ENCODE measurements at places on chromosomes 5 and 9. TPM values are rescaled to one million over a fixed set of nuclear protein-coding genes. Genes with fewer than 3 reads are reported as not detected.

GRCh38 chr9:134406366-134407120 is 80.3 kb downstream of the RXRA start:
- DNase-seq: no peak

DNA sequence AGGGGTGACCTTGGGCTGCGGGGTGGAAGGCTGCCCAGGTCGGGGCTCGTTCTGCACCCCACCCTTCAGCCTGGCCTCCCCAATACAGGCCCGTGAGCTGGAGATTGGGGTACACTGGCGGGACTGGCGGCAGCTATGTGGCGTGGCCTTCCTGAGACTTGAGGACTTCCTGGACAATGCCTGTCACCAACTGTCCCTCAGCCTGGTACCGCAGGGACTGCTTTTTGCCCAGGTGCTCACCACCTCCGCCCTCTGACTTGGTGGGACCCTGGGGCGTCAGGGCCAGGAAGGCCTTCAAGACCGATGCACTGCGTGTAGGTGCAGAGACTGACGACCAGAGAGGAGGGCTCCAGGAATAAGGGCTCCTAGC is 10.5 kb downstream of the ZDHHC12 start:
- no peak for DNase-seq

The AQP3 gene
- total RNA-seq: 256 TPM

DNA sequence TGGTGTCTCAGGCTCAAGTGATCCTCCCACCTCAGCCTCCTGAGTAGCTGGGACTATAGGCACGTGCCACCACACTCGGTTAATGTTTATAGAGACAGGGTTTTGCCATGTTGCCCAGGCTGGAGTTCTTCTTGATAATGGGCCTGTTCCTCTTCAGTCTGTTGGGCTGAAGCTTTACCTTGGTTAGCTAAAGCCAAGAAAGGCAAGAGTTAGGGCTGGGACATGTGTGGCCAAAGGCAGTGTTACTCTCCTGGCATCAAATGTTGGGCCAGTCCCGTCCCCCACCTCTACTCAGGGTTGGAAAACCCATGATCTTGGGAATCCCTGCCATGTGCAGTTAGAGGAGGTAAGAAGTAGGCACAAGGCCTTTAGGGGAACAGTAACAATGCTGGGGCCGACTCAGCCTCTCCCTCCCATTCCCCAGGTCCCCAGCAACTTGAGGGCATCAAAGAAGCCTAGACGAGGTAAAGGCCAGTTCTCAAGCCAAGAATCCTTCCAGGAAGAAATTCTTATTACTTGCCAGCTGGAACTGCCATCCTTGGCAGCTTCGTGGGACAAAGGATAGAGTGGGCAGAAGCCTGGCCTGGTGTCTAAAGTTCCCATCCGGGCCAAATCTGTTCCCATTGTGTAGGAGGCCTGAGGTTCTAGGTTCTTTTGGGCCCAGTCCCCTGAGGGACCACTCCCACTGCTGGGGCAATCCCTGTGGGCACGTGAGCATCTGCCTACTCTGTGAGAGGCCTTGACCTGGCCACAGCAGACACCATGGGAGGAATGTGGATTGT is 4.5 kb downstream of the EGR1 start:
- DNase-seq: no peak

- no peak for DNase-seq
These were observed 848.8 kb upstream of the DMAC1 start for GRCh38 chr9:8648271-8648845.

DNA sequence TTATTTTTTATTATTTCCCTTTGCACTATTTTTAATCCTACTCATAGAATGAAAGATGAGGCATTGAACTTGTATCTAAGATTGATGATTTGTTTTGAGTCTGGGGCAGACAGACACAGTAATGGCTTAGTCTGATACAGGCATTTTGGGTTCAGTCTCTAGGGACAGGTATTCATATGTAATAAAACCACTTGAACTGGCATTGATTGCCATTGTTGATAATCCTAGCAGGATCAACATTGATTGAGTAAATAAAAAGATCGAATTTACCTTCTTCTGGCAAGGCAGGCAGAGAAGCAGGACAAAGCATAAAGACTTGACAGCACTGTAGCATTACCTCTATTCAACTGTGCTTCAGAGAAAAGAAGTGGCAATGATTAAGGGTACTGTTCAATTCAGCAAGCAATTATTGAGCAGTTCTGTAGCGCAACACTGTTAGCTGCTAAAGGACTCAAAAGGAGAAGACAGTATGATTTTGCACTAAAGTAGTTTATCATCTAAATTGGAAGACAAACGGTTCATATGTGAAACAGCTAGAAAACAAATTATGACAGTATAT is 144.4 kb downstream of the COMMD10 start:
- no peak for DNase-seq

DNA sequence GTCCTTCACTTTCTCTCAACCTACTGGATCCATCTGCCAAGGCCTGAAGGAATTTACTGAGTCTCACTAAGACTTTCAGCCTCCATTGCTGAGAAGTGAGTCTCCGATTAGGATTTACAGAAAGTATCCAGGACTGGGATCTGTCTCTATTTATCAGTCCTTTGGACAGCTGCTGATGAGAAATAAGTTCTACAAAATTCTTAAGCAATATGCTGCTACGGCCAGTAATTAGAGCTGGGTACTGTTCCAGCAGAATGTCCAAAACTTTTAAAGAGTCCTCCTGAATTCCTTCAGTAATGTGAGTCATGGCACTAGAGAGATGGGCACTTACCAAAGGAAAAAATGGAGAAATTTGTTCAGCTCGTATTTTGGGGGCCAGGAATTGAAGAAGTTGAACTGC is 5.9 kb downstream of the TEX10 start:
- DNase-seq: no peak

- no peak for DNase-seq
These were observed 47.3 kb upstream of the SLC28A3 start for GRCh38 chr9:84387821-84388220.

DNA sequence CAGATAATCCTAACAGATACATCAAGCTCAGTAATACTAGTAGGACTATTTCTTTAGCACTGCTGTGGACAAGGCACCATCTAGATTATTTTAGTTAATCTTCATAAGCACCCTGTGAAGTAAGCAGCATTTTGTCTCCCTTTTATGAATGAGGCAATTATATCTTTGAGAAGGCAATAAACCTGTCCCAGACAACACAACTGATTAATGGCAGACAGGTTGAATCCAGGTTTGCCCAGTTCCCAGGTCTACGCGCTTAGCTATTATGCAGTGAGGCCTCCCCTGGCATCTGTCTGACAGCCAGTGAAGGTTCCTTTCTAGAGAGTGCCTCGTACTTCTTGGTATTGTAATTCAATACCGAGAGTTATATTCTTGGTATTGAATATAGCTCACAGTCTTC is 9.7 kb upstream of the LVRN start:
- DNase-seq: no peak

DNA sequence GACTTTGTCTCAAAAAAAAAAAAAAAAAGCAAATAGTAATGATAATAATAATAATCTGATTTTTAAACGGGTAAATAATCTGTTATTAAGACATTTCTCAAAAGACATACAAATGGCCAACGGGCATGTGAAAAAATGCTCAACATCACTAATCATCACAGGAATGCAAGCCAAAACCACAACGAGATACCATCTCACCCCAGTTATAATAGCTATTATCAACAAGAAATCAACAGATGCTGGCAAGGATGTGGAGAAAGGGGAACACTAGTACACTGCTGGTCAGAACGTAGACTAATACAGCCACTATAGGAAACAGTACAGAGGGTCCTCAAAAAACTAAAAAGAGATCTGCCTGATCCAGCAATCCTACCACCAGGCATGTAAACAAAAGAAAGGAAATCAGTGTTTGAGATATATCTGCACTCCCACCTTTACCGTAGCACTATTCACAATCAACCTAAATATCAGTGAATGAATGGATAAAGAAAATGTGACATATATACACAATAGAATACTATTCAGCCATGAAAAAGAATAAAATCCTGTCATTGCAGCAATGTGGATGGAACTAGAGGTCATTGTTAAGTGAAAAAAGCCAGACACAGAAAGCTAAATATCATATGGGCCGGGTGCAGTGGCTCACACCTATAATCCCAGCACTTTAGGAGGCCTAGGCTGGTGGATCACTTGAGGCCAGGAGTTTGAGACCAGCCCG is 24.9 kb downstream of the VAV2 start:
- no peak for DNase-seq

DNA sequence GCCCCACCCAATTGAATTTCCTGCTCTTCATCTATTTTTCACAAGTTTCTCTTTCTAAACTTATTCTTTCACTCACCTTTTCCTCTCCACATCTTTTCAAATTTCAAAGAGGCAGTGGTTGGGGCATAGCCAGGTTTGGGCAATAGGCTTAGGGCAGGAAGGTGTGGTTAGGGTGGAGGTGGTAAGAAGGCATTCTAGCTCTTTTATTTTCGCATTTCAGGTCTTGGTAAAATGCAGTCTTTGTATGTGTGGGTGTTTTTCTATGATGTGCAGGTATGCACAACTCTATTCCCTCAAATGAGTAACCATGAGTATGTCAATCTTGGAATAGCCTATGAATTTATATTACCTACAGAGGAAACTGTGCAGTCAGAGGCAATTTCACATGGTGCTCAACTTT is 129.8 kb upstream of the IFNE start:
- DNase-seq: peak; percentile 15

DNA sequence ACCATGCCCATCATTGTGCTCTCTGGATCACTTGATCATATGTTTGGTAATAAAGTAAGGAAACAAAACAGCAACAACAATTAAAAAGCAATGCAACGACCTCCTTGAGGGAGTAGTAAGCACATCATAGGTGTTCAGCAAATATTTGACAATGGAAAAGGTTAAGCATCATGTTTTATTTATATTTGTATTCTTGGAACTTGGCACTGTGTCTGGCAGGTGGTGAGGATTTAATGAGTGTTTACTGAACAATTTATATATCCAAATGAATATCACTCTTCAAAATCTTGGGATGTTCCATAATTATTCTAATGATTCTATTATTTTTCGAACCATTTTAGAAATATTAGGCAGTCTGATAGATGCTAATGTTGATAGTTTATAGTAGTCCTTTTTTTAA is 6.2 kb downstream of the PIP5K1B start:
- no peak for DNase-seq

DNA sequence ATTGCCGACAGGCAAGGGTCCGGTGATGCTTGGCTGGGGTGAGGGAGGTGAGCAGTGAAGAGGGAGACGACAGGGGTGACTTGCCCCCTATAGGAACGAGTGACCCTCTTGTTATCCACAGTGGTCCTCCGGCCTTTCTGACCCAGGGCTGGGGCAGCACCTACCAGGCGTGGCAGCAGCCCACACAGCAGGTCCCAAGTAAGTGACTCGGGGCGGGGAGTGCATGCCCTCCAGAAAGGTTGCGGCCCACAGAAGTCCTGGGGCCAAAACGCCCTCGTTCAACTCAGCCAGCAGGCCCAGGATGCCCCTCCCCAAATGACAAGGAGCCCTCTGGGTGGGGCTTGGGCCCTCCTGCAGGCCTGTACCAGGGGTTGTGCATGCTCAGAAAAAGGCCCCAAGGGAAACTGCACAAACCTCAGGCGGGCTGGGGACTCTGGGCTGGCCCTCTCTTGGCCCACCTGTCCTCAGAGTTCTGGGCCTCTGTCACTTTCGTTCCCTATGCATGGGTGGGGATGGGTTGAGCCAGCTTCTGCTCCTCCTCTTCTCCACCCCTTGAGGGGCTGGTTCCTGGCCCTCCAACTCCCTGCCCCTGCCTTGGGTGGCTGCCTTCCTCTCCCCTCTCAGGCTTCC is 32.2 kb upstream of the PRDM12 start:
- no peak for DNase-seq

The STK32A gene
- total RNA-seq: 0.14 TPM

Data from thymus (tissue), 14 donors.